ENCODE measurements at places on chromosomes 6 and 20. TPM values are rescaled to one million over a fixed set of nuclear protein-coding genes. Genes with fewer than 3 reads are reported as not detected.

TNFRSF21 gene
- 11.7 TPM for total RNA-seq

RAB32 gene
- total RNA-seq: 34.6 TPM

KIF25 gene
- 0.23 TPM for total RNA-seq

SLC22A2 gene
- total RNA-seq: 0.06 TPM

COL21A1 gene
- total RNA-seq: 0.56 TPM

PBOV1 gene
- total RNA-seq: not detected

EFCAB8 gene
- not detected for total RNA-seq

ELOVL2 gene
- 6.1 TPM for total RNA-seq

PSORS1C2 gene
- not detected for total RNA-seq

MAP7 gene
- total RNA-seq: 25.7 TPM

EXOC2 gene
- total RNA-seq: 10.0 TPM

UST gene
- 5.5 TPM for total RNA-seq

HLA-F gene
- total RNA-seq: 3.8 TPM

BTN1A1 gene
- not detected for total RNA-seq

RAET1L gene
- total RNA-seq: 0.49 TPM

FOXS1 gene
- 0.25 TPM for total RNA-seq

IER3 gene
- 39.2 TPM for total RNA-seq

SIRPB2 gene
- total RNA-seq: not detected

IRF4 gene
- 0.24 TPM for total RNA-seq

GGTLC1 gene
- total RNA-seq: not detected

VWA7 gene
- total RNA-seq: 1.7 TPM

ESR1 gene
- not detected for total RNA-seq

PSORS1C1 gene
- 6.2 TPM for total RNA-seq

ADAM33 gene
- 0.14 TPM for total RNA-seq

CENPQ gene
- total RNA-seq: 5.8 TPM

TTLL9 gene
- not detected for total RNA-seq

GPR6 gene
- total RNA-seq: not detected

C6orf163 gene
- 0.09 TPM for total RNA-seq

CNKSR3 gene
- total RNA-seq: 13.0 TPM

CALHM6 gene
- not detected for total RNA-seq

CST9L gene
- total RNA-seq: not detected

SOBP gene
- total RNA-seq: 1.0 TPM

ZC2HC1B gene
- not detected for total RNA-seq

TRDN gene
- not detected for total RNA-seq

STK38 gene
- 17.1 TPM for total RNA-seq

BMP7 gene
- 0.36 TPM for total RNA-seq

SAMD3 gene
- not detected for total RNA-seq

SLC44A4 gene
- not detected for total RNA-seq

SAPCD1 gene
- total RNA-seq: 3.7 TPM

UNC5CL gene
- total RNA-seq: 0.46 TPM

HLA-DQB1 gene
- total RNA-seq: not detected

IMPG1 gene
- not detected for total RNA-seq

FRK gene
- 2.0 TPM for total RNA-seq

All from A549 treated with dexamethasone at 1 μM for 4 hours (cell line).